Left ventricle myocardium inferior (tissue), 1 donor: ENCODE measurements at places on chromosomes 13 and 19. TPM values are rescaled to one million over a fixed set of nuclear protein-coding genes. Genes with fewer than 3 reads are reported as not detected.

DNA sequence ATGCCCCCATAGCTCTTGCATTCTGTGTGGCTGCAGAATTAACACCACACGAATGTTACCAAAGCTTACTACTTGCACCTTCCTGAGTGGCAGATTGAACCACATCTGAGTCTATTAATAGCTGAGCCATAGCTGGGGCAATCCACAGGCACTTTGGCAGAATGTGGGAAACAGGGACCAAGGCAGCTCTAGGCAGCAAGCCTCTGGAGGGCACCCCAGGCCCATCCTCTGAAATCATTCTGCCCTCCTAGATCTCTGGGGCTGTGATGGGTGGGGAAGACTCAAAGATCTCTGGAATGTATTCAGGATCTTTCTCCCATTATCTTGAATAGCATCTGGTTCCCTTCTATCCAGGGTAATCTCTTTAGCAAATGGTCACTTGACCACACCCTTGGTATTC, 139.3 kb downstream of the TNFRSF19 start:
- DNase-seq, result no peak

Gene SLC10A2
- total RNA-seq, result not detected

DNA sequence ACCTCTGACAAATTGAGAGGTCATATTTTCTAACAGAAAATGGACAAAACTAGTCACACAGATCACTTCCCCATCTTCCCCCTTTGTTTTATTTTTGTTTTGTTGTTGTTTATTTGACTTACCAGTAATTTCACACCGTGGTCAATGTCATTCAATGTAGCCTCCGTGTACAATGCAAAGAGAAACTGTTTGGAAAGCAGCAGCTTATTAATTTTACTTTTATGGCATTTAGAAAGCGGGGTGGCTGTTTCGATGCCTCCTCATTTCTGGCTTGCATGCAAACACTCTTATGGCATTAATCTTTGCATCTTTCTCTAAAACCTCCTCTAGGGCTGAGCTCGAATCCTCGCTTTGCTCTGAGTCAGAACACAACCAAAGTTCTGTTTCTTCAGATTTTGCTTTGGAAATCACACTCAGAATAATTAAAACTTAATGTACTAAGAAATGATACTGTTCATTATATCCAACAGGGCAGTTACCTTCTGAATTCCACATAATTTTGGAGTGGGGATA, 77.0 kb downstream of the ZNF536 start:
- no peak for DNase-seq

DNA sequence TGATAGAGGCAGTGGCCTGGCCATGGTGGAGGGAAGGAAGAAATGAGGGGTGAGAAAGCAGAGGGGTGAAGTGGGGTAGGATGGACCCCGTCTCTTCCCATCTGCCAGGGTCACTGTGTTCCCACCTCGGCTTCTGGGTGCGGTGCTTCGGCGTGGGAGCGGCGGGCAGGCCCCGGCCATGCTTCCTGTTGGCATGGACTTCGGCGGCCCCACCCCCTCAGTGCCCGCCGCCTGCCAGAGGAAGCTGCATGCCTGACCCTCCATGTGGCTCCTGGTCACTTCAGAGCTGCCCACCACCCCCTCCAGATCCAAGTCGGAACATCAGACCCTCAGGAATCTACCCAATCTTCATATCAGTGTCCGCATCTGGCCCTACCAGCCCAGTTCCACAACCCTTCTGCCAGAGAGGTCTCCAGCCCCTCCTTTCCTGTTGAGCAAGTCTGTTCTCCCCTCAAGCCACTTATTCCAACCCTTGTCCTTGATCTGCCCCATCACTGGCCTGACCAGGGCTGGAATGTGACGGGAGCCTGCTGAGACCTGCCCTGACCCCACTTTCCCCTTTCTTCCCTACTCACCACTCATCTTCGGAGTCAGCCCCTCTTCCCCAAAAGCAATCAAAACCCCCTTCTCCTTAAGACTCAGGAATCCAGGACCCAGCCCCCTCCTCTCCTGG, 1.5 kb downstream of the KCNN4 start:
- DNase-seq, result peak; percentile 36

- DNase-seq, result peak; percentile 25
These were observed 18.5 kb upstream of the IGLON5 start for GRCh38 chr19:51292971-51293370.

- no peak for DNase-seq
These were observed 246.4 kb upstream of the ZNF507 start for GRCh38 chr19:32098968-32099367.

GRCh38 chr13:74681891-74682290, 547.7 kb upstream of the KLF12 start:
- no peak for DNase-seq

GRCh38 chr19:6979399-6979798, 41.8 kb downstream of the MBD3L2B start:
- no peak for DNase-seq
